Stimulated activated CD4-positive, alpha-beta T cell treated with anti-CD3 and anti-CD28 coated beads, Interleukin-12 subunit alpha, Interleukin-12 subunit beta, amount 100 ng/mL, for 4 hours (primary cell): ENCODE measurements at places on chromosomes 13 and 19.

- peak; percentile 5 for DNase-seq
Measured at GRCh38 chr13:23159205-23159759, 21.5 kb upstream of the SGCG start.

DNA sequence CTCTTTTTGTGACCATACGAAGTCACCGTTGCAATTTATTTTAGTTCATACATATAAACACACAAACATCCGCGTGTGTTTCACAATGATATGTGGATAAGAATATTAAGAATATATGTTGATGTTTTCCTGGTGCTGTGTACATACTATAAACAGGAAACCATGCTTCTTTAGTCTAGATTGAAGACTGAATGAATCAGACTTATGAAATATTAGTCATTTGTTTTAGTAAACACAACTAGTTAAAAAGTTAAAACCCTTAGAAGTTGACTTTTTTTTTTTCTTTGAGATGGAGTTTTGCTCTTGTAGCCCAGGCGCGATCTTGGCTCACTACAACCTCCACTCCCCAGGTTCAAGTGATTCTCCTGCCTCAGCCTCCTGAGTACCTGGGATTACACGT, 257.7 kb downstream of the DACH1 start:
- DNase-seq: no peak

DNA sequence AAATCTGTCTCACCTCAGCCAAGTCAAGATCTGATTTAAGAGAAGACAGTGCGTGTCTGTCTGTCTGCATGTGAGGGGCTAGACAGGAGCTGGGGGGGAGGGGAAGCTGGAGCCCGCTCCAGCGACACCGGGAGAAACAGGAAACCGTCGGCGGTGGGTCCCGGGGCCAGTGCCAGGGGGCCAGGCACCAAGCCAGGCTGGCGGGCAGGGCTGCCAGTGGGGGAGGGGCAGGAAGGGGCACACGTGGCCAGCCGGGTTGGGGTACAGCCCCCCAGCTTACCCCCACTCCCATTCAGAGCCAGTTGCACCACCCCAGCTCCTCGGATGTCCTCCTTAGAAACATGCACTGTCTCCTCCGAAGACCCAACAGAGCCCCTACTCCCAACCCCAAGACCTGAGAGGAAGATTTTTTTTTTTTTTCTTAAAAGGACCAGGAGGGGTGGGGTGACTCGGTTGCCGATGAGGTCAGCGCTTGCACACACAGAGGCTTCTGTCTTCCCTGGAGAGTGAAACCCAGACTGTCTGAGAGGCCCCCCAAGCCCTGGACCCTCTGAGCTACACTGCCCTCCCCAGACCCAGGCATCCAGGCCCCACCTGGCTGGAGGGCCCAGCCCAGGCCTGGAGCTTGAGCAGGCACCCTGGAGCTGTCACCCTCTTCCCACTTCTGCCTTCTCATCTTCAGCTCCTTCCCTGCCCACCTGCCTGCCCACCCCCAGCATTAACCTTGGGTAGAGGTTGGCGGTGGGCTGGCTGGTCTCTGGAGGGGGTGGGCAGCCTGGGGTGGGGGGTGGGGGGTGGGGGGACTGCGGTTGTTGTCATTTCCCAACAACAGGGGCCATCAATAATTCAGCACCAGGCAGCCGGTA, 4.0 kb downstream of the ERF start:
- no peak for DNase-seq

DNA sequence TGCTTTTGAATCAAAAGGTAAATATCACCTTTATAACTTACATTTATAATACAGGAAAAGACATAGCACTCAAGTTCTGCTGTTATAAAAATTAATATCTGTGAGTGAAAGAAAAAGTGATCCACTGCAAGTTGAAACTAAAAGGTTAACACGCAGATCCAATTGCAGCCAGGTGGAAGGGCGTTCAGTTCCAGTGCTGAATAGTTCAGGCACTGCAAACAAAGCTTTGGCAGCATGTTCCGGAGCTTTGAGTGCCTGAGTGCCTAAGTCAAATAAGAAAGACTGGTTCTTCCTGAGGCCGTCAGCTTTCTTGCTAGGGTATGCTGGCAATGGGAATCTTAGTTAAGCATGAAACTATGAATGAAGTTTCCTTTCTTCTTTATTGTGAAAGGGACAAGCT, 200.3 kb downstream of the LMO7 start:
- no peak for DNase-seq
